ENCODE measurements at places on chromosomes 12 and 14.

DNA sequence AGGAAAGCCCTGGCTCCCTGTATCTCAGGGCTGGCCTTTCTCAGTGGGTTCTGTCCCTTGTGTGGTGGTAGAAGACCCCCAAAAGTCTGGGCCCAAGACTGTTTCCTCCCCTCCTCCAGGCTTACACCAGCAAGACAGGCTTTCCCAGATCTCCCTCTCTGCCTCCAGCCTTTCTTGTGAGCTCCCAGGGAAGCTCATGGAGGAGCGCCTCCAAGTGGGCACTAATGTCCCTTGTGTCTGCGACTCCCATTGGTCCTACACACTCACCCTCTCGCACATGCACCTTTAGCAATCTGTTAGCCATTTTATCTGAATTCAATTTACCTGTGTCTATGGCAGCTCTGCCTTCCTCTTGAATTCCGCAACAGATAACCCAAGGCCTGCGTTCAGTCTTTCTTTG lies 251.1 kb upstream of the CAND1 start:
- no peak for DNase-seq

DNA sequence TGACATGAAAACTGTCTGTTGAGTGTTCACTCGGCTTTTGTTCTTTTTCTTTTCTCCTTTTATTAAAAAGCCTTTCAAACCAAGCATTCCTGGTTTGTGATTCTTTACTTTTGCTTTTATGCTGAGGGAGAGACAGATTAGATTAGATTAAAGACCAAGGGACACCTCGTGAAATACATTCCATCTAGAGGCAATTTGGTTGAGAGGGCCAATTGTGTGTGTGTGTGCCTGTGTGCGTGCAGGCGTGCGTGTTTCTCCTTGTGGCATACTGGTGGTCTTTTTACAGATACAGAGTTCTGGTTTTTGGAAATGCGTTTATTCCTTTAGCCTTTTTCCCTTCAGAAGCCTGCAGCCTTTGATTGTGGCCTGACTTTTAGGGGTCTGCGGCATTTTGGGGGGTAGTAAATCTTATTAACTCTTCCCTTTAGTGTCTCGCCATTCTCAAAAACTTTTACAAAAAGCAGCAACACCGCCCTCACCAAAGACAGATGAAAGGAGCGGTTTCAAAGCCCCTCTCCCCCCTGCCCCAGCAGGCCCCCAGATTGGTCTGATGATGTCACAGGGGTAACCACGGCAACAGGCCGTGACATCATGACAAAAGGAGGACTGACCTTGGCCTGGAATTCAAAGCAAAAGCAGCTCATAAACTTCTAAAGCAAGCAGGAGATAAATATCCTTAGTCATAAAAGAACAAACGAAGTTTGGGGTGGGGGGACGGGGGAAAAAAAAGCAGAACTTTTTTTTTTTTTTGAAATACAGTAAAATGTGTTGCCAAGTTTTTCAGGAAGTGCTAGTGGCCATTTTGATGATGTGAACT lies 84.1 kb upstream of the TBX3 start:
- no peak for DNase-seq

DNA sequence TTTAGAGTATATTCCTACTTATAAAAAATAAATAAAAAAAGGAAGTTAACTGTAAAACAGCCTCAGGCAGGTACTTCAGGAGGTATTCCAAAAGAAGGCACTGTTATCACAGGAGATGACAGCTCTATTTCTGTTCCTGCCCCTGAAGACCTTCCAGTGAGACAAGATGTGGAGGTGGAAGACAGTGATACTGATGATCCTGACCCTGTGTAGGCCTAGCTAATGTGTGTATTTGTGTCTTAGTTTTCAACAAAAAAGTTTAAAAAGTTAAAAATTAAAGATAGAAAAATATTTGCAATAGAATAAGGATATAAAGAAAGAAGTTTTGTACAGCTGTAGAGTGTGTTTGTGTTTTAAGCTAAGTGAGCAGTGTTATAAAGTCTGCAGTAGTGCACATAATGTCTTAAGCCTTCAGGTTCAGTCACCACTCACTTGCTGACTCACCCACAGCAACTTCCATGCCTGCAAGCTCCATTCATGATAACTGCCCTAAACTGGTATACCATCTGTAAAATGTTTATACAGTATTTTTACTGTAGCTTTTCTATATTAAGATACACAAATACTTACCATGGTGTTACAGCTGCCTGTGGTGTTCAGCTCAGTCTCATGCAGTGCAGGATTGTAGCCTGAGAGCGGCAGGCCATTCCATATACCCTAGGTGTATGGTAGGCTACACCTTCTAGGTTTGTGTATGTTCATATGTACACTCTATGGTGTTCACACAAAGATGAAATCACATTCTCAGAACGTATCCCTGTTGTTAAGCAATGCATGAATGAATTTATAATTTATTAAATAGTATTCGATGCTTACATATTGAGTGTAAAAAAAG lies 121.1 kb downstream of the ANO6 start:
- no peak for DNase-seq

DNA sequence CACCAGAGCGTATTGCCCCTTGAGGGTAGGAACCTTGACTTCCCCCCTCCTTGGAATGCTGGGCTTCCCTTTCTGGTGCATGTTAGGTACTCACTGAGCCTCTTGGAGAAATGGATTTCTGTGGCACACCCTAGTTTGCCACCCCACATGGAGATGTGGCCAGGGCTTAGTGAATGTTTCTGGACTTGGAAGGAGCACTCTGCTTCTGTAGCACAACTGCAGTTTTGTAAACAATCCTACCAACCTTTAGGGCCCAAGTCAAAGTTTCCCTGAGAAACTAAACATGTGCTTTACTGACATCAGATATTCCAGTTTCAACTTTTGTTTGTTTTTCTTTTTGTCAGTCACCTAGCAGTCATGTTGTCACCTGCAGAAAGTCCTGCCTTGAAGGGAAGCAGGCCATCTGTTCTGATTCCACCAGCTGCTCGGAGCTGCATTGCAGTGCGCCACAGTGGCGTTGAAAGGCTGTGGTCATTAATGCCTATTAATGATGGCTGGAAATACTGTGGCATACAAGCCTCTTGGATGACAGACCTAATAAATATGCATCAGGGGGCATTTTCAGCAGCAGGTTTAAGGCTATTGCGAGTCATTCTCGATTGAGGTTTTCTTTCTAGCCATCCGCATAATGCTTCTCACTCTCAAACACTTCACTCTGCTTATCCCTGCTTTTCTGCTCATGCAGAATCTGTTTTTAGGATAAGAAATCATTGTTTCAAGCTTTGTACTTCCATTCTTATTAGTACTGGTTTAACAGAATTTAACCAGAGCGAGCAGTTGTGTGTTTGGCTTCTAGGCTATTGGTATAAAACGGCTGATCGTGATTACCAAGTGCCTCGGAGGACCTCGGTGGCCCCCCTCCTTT lies 7.8 kb downstream of the PELI2 start:
- DNase-seq = no peak

GRCh38 chr14:96904201-96904600 lies 107.0 kb downstream of the VRK1 start:
- DNase-seq = no peak

DNA sequence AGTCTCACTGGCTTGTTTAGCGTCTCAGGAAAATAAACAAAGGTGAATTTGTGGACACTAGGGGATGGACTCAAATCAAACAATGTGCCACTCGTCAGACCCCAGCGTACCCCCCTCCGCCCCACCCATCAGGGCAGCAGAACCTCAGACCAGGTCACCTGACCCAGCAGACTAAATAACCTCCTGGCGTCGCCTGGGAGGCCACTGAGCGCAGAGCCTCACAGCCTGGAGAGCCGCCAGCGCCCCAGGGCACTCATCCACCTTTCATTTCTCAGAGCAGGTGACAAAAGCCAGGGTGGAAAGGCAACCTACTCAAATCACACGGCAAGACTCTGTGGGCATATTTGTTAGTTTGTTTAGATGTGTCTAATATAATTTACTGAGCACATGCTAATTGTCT lies 100.9 kb downstream of the DICER1 start:
- DNase-seq = no peak

DNA sequence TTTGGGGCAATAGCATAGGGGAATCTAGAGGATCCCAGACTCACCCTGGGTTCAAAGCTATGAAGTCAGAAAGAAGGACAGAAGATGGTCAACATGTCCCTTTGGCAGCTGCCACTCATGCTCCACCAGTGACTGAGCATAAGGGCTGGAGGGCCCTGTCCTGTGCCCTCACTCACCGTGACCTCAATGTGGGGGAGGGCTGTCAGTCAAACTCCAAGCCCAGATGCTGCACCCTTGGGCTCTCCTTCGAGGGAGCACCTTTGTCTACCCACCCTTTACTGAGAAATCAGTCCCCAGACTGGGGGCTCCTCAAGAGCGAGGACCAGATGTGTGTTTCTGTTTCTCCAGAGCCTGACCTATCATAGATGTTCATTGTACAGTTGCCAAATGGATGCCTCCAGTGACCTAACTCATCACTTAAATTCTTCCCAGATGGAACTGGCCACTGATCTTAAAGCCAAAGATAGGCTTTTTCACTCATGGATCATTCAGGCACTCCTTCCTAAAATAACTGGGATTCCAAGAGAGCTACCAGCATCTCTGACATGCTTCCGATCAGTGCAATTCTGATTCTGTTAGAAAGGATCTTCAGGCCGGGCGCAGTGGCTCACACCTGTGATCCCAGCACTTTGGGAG lies 27.2 kb upstream of the VSX2 start:
- no peak for DNase-seq

DNA sequence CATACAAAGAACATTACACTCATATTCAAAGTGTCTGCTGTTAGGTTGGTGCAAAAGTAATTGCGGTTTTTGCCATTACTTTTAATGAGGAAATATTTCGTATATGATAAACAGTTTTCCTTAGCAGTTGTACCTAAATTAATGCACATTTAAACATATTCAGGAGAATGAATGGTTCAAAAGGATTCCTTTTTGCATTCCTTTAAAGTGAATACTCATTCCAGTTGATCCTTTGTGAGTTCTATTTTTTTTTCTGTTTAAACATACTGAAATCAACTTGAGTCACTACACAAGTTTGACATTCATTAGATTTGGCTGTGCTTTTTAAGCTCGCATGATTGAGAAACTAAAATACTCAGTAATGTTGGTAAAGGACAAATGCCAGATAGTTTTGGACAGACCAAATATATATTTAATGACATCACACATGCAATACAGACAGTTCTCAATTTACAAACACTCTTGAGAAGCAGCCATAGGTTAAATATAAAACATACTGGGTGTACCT lies 13.8 kb upstream of the SLC38A2 start:
- DNase-seq = no peak

GRCh38 chr12:109154451-109155438 lies 38.4 kb downstream of the ACACB start:
- peak; percentile 58 for DNase-seq

DNA sequence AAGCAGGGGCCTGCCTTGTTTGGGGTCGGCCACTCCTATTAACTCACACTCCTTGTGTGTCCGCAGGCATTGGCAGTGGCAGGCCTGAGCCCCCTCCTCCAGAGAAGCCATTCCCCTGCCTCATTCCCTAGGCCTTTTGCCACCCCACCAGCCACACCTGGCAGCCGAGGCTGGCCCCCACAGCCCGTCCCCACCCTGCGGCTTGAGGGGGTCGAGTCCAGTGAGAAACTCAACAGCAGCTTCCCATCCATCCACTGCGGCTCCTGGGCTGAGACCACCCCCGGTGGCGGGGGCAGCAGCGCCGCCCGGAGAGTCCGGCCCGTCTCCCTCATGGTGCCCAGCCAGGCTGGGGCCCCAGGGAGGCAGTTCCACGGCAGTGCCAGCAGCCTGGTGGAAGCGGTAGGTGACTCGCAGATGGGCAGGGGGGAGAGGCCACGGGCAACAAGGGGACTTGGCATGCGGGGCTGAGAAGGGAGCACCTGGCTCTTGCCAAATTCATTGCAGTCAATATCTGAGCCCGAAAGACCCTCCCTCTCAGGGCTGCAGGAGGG lies 106.3 kb upstream of the FKBP4 start:
- DNase-seq = no peak

- DNase-seq = no peak
Observed at GRCh38 chr14:74018174-74018585, 908 bp downstream of the ENTPD5 start.

- DNase-seq = no peak
Observed at GRCh38 chr14:75307700-75308379, 29.2 kb downstream of the FOS start.

DNA sequence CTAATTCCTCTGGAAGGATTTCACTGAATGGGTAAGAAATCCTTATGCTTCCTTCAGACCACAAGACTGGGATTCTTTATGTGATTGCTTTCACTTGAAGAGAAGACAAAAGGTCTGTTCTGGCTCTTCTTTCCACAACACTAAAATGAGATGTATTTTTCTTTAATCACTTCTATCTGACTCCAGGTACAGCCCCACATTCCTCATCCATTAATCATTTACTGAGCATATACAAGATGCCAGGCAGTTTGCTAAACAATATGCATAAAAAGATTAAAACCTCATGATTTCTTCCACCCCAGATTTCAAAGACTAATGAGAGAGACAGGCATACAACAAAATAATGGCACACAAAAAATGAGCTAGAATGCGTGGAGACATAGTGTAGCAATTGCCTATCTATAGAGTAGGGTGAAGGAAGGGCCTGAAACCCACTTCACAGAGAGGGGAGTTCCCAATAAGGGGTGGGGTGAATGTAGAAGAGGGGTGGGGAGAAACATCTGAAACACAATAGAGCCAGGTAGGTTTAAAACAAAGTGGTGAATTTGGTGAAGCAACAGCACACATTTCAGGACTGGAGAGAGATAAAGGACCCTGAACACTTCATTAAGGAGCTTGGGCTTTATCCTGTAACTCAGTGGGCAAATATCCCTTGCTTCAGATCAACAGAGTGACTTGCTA lies 65.1 kb upstream of the PRB2 start:
- DNase-seq = no peak

DNA sequence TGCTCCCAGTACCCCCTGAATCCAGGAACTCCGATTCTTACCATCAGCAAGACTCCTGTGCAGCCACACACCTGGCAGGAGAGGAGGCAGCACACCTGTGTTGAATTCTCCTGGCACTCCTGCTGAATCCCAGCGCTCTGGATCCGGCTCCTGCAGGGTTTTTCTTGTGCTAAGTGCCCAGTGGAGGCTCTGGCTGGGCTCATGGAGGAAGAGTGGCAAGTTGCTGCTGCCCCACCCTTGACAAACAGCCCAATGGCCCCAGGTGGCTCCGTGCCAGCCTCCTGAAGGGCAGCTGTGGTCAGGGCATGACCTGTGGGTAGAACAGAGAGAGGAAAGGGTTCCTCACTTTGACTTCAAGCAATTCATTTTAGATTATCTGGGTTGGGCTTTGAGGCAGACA lies 20.0 kb downstream of the CRACR2A start:
- no peak for DNase-seq

- no peak for DNase-seq
Observed at GRCh38 chr12:113461666-113462065, 10.0 kb downstream of the LHX5 start.

DNA sequence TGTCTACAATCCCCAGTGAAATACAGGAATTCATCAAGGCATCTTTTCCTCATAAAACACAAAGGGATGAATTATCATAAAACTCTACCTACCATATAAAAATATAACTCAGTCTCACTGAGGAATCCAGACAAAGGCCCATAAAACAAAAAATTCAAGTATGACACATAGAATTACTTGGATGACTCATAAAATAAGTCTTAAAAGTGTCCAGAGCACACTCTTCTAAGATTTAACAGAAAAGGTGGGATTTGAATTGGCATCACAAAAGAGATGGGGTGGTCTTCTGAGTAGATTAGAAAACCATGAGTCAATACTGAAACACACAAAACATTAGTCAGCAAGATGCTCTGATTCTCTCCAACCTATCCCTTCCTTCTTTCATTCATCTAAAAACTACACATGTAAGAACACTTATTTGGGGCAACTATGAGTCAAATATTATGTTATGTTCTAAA lies 202.7 kb upstream of the GARIN6 start:
- no peak for DNase-seq

GRCh38 chr12:116140529-116140928 lies 137.0 kb downstream of the MED13L start:
- no peak for DNase-seq

- no peak for DNase-seq
Observed at GRCh38 chr12:31518680-31519227, 72.2 kb downstream of the DENND5B start.
